ENCODE measurements at places on chromosomes 2 and 18. TPM values are rescaled to one million over a fixed set of nuclear protein-coding genes. Genes with fewer than 3 reads are reported as not detected.

The STPG4 gene
- not detected for total RNA-seq

The TMEM37 gene
- 4.5 TPM for total RNA-seq

The RAMP1 gene
- 139 TPM for total RNA-seq

The TDRD15 gene
- not detected for total RNA-seq

The SUCLG1 gene
- total RNA-seq: 309 TPM

The STARD7 gene
- total RNA-seq: 194 TPM

The CDKL4 gene
- total RNA-seq: 0.22 TPM

The UGT1A1 gene
- total RNA-seq: not detected

The MGAT4A gene
- 19.3 TPM for total RNA-seq

The CAVIN2 gene
- 109 TPM for total RNA-seq

The GAL3ST2 gene
- not detected for total RNA-seq

The SOWAHC gene
- total RNA-seq: 2.5 TPM

The ZBTB7C gene
- 3.2 TPM for total RNA-seq

The FN1 gene
- 92.2 TPM for total RNA-seq

The NEU4 gene
- 0.30 TPM for total RNA-seq

The SMIM21 gene
- not detected for total RNA-seq

The DCDC2C gene
- not detected for total RNA-seq

The CRYGC gene
- not detected for total RNA-seq

The NUP35 gene
- total RNA-seq: 8.0 TPM

The PSMA8 gene
- total RNA-seq: 0.14 TPM

The GPR45 gene
- not detected for total RNA-seq

The CFAP53 gene
- not detected for total RNA-seq

The NCOA1 gene
- 31.0 TPM for total RNA-seq

The POTEC gene
- not detected for total RNA-seq

The TOGARAM2 gene
- 38.0 TPM for total RNA-seq

The SLC19A3 gene
- total RNA-seq: 4.5 TPM

The TUBA4B gene
- total RNA-seq: not detected

The ANTXR1 gene
- 31.9 TPM for total RNA-seq

The RAB6C gene
- total RNA-seq: 0.16 TPM

The ARHGAP15 gene
- total RNA-seq: 4.2 TPM

The RAD51AP2 gene
- 0.11 TPM for total RNA-seq

The NT5DC4 gene
- total RNA-seq: not detected

The DAPL1 gene
- not detected for total RNA-seq

The LBX2 gene
- total RNA-seq: 0.43 TPM

The LCT gene
- not detected for total RNA-seq

The UGT1A10 gene
- not detected for total RNA-seq

The UGT1A4 gene
- not detected for total RNA-seq

The TNFRSF11A gene
- 1.1 TPM for total RNA-seq

The NEU2 gene
- not detected for total RNA-seq

The GPAT2 gene
- 6.1 TPM for total RNA-seq

The MYO5B gene
- total RNA-seq: 0.89 TPM

The AAK1 gene
- total RNA-seq: 76.2 TPM

The C2orf76 gene
- 6.8 TPM for total RNA-seq

The LRP1B gene
- total RNA-seq: not detected

The AAMP gene
- total RNA-seq: 50.6 TPM

The BCL11A gene
- 37.5 TPM for total RNA-seq

The CFAP221 gene
- 0.51 TPM for total RNA-seq

The IL1R2 gene
- 1.3 TPM for total RNA-seq

The GNLY gene
- total RNA-seq: 3.4 TPM

The HOXD10 gene
- total RNA-seq: not detected

The ICOS gene
- not detected for total RNA-seq

The VPS54 gene
- total RNA-seq: 10.0 TPM

The CYS1 gene
- total RNA-seq: 3.2 TPM

The SPR gene
- 52.4 TPM for total RNA-seq

The WNT10A gene
- total RNA-seq: not detected

The CAPN14 gene
- 0.35 TPM for total RNA-seq

Data from Right ventricle myocardium inferior (tissue), 1 donor.